CD4-positive, alpha-beta T cell treated with Interleukin-6 for 4 hours (primary cell): ENCODE measurements at places on chromosomes 5 and 9.

DNA sequence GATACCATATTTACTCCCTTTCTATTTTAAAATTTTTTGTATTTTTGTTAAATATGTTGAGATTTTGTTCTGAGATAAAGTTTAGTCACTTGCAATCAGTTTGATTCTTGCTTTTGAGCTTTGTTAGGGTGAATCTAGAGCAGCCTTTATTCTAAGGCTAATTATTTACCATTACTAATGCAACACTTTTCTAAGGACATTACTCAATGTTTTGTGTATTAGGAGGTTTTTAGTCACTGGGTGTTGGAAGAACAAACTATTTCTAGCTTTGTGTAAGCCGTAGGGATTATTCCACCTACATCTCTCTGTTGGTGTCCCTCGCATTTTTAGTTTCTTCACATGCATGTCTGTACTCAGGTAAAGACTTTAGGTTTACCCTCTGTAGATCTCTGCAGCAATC lies 379.5 kb upstream of the CD180 start:
- no peak for DNase-seq

GRCh38 chr9:17730899-17731298 lies 152.0 kb downstream of the SH3GL2 start:
- no peak for DNase-seq

DNA sequence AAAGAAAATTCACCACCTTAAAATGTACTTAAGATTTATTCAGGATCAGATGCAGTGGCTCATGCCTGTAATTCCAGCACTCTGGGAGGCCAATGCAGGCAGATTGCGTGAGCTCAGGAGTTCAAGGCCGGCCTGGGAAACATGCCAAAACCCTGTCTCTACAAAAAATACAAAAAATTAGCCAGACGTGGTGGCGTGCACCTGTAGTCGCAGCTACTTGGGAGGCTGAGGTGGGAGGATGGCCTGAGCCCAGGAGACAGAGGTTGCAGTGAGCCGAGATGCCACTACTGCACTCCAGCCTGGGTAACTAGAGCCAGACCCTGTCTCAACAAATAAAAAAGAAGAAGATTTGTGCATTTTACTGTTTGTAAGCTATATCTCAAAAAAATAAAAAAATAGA lies 34.7 kb upstream of the GFPT2 start:
- DNase-seq = no peak

GRCh38 chr9:7366121-7366520 lies 433.5 kb downstream of the DMAC1 start:
- DNase-seq = no peak

GRCh38 chr5:111679611-111680010 lies 77.4 kb downstream of the NREP start:
- no peak for DNase-seq

- DNase-seq = no peak
These were observed 62.0 kb downstream of the ENC1 start for GRCh38 chr5:74578356-74579044.

GRCh38 chr5:135094339-135095051 lies 60.5 kb upstream of the PITX1 start:
- no peak for DNase-seq

- DNase-seq = no peak
These were observed 41.9 kb downstream of the STK10 start for GRCh38 chr5:172145870-172146747.

- DNase-seq = no peak
These were observed 64.8 kb downstream of the NSG2 start for GRCh38 chr5:174110310-174110709.

GRCh38 chr9:114264806-114265550 lies 57.9 kb upstream of the ORM1 start:
- DNase-seq = no peak

DNA sequence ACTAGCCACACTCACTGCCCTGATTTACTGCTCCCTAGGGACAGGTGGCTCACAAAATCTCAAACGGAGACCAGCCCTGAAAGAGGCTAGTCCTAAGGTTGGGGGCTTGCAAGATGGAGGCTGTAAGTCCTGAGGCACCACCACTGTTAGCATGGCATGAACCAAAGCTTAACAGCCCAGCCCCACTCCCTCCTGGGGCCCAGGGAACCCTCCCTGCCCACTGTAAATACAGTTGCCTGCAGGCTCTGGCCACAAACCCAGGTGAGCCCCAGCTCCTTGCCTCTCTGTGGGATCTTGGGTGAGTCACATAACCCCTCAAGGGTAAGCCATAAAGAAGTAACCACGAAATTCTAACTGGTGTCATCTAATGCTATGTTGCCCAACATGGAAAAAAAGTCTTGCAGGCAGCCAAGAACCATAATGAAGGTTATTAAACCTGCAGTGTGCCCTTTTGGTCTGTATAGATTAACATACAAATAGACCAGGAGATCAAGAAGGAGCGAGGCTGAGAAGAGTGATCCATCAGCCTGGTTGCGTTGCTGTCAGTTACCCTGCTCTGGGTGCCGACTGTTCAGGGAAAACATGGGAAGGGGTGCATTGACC lies 1.7 kb upstream of the POMT1 start:
- DNase-seq = peak; percentile 73
